ENCODE measurements at places on chromosomes 12 and 14.

DNA sequence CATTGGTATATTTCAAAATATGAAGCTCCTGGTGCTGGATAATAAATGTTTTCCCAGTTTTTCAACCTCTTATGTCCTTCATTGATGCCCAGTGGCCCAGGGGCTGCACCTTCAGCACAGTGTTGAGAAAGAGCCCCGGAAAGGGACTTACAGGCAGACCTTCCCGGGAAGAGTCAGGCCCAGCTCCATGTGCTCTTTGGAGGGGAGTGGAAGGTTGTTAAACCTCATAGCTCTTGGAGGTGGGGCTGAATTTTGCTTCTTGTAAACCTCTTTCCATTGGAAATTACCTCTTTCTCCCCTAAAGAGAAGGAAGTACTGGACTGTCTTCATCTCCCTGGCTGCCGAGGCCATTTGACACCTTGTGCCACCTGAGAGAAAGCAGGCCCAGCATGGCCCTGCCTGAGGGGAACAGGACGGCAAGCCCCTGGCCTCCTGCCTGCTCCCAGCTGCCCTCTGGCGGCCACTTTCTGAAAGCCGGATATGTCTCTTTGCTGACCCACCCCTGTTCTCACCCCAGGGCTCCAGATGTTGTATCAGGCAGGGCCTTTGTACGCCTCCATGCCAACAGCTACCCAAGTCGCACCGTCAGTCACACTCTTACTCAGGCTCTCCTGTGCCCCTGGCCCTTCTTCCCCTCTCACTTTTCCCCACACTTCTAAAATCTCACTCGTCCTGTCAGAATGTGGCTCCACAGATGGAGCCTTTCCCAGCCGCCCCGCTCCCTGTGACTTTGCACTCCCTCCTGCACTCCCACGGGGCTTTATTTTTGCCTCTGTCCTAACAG lies 43.0 kb downstream of the EVL start:
- DNase-seq: peak; percentile 41

GRCh38 chr12:50887191-50887590 lies 44.5 kb downstream of the TMPRSS12 start:
- DNase-seq: no peak

- no peak for DNase-seq
Observed at GRCh38 chr14:23704890-23705289, 68.7 kb downstream of the DHRS2 start.

DNA sequence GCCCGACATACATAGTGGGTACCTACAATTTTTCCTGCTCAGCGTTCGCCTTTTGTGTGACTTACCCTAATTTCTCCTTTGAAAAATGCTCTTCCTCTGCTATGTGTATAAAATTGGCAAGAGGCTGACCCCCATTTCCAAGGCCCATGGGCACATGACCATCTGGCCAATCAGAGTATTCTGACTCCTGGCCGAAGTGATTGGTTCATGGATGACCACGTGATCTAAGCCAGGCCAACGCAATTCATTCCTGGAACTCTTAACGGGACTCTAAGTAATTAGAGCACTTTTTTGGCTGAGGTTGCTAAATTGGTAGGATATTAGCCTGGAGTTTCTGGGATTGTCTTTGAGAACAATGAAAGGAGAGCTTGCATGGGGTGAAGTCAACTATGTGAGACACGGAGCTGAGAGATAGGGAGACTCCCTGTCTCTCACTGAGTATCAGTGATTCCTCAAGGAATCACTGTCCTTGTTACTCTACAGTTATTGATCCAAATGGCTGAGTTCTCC lies 110.1 kb upstream of the TBX3 start:
- DNase-seq: no peak

- no peak for DNase-seq
Observed at GRCh38 chr14:90971687-90972086, 88.8 kb downstream of the RPS6KA5 start.

- DNase-seq: no peak
Observed at GRCh38 chr14:104243200-104243599, 104.8 kb downstream of the KIF26A start.

DNA sequence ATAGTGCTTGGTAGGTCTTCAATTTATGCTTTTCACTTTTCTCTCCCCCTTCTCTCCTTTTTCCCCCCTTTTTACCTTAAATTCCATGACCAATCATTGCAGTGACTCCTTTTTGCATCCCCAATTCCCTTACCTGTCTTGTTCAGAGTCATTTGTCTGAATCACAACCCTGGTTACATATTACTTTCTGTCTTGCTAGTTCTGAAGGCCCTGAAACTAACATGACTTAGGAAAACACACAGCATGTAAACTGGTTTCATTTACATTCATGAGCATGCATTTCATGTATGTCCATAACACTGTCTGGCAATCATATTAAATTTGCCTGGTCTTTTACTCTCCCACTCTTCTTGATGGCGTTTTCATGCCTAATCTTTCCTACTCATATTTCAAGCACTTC lies 20.3 kb upstream of the FOXG1 start:
- DNase-seq: no peak

GRCh38 chr12:9626291-9626690 lies 18.6 kb upstream of the KLRB1 start:
- DNase-seq: no peak

GRCh38 chr14:43019826-43020225 lies 1413.2 kb downstream of the LRFN5 start:
- no peak for DNase-seq

- no peak for DNase-seq
Observed at GRCh38 chr14:67522270-67522669, 10.8 kb upstream of the PLEKHH1 start.

- DNase-seq: no peak
Observed at GRCh38 chr14:95137164-95137803, 20.0 kb downstream of the DICER1 start.

GRCh38 chr12:95481072-95481471 lies 7.1 kb downstream of the METAP2 start:
- DNase-seq: no peak

- DNase-seq: no peak
Observed at GRCh38 chr12:22541496-22542155, 2.7 kb downstream of the C2CD5 start.

- no peak for DNase-seq
Observed at GRCh38 chr14:77123381-77124325, 17.9 kb downstream of the ZDHHC22 start.

DNA sequence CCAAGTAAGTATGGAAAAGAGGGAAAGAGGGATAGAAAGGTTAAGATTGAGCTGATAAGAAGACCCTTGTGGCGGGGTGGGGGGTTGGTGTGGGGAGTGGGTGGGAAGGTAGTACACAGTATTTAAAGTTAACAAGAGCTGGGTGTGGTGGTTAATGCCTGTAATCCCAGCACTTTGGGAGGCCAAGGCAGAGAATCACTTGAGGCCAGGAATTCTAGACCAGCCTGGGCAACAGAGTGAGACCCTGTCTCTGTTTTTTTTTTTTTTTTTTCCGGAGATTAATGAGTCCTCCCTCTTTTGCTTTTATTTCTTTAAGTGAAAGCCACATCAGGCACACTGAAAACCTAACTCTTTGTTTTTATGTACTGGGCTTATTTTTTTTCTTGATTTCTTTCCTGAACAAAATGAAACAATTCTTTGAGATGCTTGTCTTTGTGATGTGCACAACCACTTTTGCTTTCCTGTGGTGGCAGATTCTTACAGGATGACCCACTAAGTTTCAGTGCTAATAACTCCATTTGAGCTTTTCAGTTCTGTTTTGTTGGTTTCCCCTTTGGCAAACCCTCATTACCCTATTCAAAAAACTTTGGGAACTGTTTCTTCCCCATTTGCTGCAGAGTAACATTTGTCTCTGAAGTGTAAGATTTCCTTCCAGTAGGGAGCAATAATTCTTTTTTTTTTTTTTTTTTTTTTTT lies 54.8 kb downstream of the WNK1 start:
- no peak for DNase-seq

DNA sequence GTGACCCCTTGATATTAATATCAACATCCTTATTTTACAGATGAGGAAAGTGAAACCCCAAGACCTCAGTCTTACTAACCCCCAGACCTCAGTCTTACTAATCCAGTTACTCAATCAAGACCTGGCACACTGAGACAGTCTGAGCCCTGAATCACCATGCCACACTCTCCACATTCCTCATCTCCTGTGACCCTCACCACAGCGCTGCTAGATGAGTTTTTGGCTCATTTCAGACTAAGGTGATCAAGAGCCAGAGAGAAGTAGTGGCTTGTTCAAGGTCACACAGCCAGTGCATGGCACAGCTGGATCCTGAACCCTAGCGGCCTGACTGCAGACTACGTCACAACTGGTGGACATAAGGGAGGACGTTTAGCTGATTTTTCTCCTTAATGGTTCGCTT lies 579.2 kb downstream of the BCL11B start:
- DNase-seq: no peak

DNA sequence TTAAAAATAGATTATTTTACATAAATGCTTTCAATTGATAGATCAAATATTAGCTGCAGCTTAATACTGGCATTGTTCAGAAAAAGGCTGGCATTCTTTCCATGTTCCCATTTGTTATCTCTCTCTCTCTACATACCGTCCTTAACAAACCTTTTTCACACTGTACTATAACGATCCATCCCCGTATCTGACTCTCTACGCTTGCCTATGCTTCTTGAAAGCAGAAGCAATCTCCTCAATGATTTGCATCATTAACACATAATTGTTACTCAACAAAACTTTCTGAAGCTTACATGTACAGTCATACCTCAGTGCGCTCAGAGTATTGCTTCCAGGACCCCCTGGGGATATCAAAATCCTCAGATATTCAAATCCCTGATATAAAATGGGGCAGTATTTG lies 89.7 kb downstream of the TMTC1 start:
- DNase-seq: no peak

- DNase-seq: no peak
Observed at GRCh38 chr14:78153064-78153341, 17.2 kb upstream of the NRXN3 start.

DNA sequence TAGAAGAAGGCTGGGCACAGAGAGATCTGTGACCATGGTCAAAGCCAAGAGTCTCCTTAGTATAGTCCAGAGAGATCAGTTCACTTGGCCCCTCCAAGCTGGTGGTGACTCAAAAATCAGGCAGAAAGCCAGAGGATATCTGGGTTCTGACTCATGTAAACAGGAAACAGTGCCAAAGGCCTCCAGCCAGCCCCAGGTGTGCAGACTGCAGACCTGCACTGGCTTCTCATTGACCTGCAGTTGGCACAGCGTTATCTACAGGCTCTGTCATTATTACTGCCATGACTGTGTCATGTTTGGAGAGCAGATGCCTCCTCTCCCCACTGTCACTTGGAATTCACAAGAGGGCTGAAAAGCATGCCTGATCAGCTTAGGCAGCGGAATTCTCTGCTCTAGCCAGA lies 295.7 kb upstream of the PRKD1 start:
- DNase-seq: peak; percentile 81

DNA sequence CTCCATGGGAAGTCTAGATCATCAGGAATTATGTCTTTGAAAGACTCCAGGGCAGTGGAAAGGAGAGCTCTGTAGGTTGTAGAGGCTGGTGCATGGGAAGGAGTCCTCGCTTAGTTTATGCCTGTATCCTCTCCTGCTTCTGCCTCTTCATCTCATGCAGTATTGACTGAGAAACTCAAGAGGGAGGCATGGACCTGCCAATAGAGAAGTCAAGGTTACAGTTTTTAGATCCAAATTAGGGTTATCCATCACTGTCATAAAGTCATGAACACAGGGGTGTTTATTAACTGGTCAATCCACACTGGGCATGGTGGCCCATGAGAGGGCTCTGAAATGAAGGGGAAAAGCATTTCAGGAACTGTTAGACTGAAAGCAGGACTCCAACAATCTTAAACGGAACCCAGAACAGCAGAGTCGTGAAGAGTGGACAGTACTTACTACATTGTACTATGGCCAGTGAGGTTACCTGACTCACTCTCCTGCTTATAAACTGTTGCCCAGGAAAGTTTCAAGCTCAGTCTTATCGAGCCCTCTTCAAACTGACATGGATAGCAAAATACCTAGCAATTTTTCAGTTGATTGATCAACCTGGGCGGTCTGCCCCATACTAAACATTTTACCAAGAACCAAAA lies 30.1 kb upstream of the DHRS7 start:
- DNase-seq: no peak

DNA sequence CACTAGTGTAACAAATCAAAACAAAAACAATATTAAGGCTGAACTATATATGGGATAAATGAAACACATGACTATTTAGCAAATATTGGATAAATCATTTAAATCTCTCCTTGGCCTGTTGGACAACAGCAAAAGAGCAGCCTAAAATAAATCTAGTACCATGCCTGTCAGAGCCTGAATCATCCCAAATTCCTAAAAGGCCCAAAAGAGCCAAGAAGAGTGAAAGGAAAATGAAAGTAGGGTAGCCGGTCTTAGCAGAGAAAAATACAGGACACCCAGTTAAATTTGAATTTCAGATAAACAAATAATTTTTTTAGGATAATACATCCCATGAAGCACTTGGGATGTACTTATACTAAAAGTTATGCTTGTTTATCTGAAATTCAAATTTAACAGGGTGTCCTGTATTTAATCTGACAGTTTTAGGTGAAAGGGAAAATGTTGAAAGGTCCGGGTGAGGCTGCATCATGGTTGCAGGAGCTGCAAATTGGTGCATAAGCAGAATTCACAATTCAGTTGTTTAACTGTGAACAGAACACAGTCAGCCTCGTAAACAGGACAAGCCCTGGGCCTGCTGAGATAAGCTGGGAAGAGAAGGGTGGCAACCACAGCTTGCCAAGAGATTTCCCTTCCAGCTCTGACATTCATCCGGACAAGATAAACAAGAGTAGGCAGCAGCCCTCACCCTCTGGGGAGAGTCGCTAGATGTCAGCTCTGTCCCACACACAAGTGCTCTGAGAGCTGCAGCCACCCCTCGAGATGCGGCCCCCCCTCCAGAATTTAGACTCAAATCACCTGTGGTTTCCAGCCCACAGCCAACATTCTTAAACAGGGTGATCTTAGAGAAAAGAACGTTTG lies 30.3 kb downstream of the DMAC2L start:
- DNase-seq: no peak

DNA sequence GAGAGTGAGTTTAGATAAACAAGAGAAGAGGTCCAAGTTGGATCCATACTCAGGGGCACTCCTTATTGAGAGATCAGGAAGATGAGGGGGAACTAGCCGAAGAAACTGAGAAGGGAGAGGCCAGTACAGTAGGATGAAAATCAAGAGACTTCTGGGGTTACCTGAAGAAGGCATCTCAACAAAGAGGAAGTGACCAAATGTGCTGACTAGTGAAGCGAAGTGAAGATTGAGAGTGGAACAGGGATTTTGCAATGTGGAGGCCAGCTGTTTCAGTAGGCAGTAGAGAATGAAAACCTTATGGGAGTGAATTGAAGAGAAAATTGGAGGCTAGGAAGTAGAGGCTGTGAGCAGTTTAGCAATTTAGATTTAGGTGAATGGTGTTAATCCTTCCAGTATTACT lies 153.0 kb downstream of the SYNE2 start:
- DNase-seq: no peak

GRCh38 chr12:104126548-104126947 lies 11.5 kb downstream of the NFYB start:
- no peak for DNase-seq

GRCh38 chr14:78136695-78137094 lies 33.5 kb upstream of the NRXN3 start:
- no peak for DNase-seq

GRCh38 chr12:123807670-123808069 lies 45.6 kb downstream of the DNAH10 start:
- no peak for DNase-seq
